ENCODE measurements at places on chromosomes 1 and 21. TPM values are rescaled to one million over a fixed set of nuclear protein-coding genes. Genes with fewer than 3 reads are reported as not detected.

DNA sequence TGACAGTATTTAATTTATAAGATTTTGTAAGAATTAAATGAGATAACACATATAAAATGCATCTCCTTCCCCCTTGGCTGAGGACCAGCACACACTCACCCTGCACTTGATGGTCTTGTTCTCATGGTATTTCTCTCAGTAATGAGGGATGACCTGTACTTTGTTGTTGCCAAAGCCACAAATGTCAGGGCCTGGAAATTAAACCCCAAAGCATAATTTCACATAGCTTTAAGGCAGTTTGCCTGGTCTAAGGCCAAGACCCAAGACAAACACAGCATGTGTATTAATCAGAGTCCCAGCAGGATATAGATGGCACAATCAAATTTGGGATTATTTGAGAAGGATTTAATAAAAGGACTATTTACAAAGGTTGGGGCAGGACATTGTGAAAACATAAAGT, 48.6 kb upstream of the EPS15 start:
- H3K4me1 ChIP-seq, result peaks cover 32% of the 10 kb centered on the region
- no peak overlapping the region for H3K4me3 ChIP-seq
- H3K27ac ChIP-seq, result no peak overlapping the region
- no peaks in the 10 kb centered on the region for H3K36me3 ChIP-seq

- H3K4me3 ChIP-seq, result no peak overlapping the region
- no peak overlapping the region for H3K27ac ChIP-seq
- DNase-seq, result no peak
- H3K4me1 ChIP-seq, result peaks cover 4% of the 10 kb centered on the region
Observed at GRCh38 chr21:43743947-43744346, 25.0 kb downstream of the PDXK start.

DNA sequence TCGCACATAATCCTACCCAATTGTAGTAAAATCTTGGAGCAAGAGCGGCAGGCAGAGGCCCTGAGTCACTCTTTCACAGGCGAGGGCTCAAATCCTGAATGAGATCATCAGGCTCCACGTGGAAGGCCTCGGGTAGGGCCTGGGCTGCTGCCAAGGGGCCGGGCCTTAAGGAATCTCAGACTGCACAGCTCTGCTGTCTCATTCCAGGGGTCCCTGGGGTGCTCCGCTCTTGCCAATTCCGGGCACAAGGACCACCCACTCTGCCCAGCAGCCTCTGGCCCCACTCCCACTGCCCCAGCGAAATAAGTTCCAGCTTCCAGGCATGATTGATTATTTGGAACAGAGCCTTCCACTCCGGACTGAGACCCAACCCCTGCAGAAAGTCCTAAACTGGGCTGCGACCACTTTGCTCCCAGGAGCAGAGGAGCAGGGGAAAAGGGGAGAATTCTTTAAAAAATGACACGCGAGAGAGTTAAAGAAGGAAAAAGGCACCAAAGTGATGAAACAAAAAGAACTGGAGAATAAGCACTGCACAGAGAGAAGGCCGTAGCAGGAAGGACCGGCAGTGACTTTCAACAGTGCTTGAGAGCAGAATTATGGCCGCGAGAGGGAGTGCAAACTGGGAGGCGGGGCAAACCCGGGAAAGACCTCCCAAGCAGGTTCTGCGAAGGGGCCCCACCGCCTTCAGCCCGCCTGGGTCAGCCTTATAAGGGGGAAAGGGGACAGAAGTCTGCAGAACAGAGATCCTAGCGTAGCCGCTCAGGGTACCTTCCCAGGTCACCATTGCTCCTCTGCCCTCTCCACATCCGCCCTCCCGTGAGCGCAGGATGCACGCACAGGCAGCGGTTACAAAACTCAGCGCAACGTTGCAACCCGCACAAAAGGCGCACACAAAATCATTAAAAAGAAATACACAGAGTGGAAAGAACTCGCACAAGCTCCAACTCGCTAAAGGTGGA, 2.0 kb downstream of the ADAMTS1 start:
- peak overlapping the region; percentile 49 for H3K4me3 ChIP-seq
- no peaks in the 10 kb centered on the region for H3K36me3 ChIP-seq
- H3K4me1 ChIP-seq, result peaks cover 28% of the 10 kb centered on the region

DNA sequence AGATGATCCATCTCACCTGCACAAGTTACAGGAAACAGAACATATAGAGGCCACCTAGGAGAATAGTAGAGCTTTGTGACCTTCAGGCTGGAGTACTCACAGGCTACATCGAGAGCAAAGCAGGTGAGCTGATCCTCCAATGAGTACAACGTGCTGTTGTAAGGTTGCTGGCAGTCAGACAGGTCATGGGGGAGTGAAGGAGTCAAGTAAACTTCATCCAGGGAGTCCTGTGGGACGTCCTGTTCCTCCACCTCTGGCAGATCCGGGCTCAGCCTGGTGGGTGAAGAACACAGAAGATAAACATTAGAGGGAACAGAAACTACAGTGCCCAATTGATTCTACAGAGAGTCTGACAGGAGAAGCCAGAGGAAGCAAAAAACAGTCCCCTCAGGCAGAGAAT, 62.5 kb downstream of the PRKAB2 start:
- H3K4me3 ChIP-seq, result no peak overlapping the region
- H3K27me3 ChIP-seq, result peaks cover 9% of the 10 kb centered on the region
- no peaks in the 10 kb centered on the region for H3K36me3 ChIP-seq
- DNase-seq, result no peak
- H3K27ac ChIP-seq, result no peak overlapping the region

DNA sequence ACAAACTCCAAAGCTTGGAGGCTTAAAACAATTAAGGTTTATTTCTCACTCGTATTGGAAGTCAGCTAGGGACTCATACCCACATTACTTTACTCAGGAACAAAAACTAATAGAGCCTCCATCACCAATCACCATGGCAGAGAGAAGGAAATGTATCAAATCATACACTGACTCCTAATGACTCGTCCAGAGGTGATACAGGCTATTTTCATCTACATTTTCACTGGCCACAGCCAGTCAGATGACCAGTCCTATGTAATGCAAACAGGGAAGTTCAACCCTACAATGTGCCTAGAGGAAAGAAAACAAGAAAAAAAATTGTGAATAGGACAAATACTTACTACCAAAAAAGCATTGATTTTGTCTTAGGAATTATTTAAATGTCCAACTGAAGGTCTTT, 110.3 kb downstream of the SEC16B start:
- no peaks in the 10 kb centered on the region for H3K36me3 ChIP-seq
- no peaks in the 10 kb centered on the region for H3K27me3 ChIP-seq
- H3K4me1 ChIP-seq, result no peaks in the 10 kb centered on the region

DNA sequence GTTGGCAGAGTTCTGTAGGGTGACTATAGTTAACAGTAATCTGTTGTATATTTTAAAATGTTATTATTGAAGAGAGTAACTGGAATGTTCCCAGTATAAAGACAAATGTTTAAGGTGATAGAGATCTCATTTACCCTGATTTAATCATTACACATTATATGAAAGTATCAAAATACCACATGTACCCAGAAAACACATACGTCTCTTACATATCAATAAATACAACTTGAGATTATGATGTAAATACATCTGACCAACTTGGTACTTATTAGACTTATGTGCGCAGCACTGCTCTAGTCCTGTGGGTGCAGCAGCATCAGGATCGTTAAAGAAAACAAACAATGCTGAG, 670 bp upstream of the PARK7 start:
- H3K27ac ChIP-seq, result peak overlapping the region; percentile 94
- H3K4me3 ChIP-seq, result peak overlapping the region; percentile 93
- no peaks in the 10 kb centered on the region for H3K27me3 ChIP-seq
- H3K36me3 ChIP-seq, result peaks cover 36% of the 10 kb centered on the region

GRCh38 chr21:39688010-39688409, 57.0 kb upstream of the IGSF5 start:
- H3K4me1 ChIP-seq, result no peaks in the 10 kb centered on the region
- H3K27ac ChIP-seq, result no peak overlapping the region
- H3K4me3 ChIP-seq, result no peak overlapping the region
- H3K27me3 ChIP-seq, result no peaks in the 10 kb centered on the region
- no peak for DNase-seq

GRCh38 chr1:151443846-151444782, 15.2 kb downstream of the POGZ start:
- H3K4me1 ChIP-seq, result peaks cover 53% of the 10 kb centered on the region
- no peak overlapping the region for H3K27ac ChIP-seq
- no peak overlapping the region for H3K4me3 ChIP-seq
- H3K27me3 ChIP-seq, result no peaks in the 10 kb centered on the region

DNA sequence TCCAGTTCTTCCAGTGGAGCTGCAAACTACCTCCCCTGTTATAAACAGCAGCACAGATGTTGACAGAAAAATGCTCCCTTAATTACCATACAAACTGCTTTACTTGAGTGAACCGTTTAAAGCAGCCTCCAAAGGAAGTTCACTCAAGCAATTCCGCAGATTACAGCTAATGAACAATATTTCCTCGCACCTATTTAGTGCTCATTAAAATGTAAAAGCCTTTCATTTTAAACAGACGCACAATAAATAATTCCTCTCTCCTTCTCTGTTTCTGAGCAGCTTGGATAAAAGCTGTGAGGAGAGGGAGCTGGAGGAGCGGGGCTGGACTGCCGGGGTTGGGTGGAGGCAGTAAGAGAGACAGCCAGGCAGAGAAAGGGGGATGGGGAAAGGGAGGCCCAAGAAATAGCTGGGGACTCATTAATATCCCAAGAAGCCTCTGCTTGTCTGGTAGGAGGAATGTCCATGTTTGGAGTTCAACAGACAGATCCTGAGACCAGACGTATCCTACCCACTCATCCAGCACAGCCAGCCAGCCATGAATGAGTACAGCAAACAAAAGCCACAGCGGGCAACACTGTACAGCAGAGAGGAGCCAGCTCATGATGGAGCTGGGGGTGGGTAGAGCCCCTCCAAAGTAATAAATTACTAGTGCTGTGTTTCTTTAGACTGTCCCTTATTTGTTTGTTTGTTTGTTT, 227.7 kb downstream of the GPATCH2 start:
- no peaks in the 10 kb centered on the region for H3K36me3 ChIP-seq
- no peaks in the 10 kb centered on the region for H3K4me1 ChIP-seq
- no peaks in the 10 kb centered on the region for H3K27me3 ChIP-seq
- H3K27ac ChIP-seq, result no peak overlapping the region

DNA sequence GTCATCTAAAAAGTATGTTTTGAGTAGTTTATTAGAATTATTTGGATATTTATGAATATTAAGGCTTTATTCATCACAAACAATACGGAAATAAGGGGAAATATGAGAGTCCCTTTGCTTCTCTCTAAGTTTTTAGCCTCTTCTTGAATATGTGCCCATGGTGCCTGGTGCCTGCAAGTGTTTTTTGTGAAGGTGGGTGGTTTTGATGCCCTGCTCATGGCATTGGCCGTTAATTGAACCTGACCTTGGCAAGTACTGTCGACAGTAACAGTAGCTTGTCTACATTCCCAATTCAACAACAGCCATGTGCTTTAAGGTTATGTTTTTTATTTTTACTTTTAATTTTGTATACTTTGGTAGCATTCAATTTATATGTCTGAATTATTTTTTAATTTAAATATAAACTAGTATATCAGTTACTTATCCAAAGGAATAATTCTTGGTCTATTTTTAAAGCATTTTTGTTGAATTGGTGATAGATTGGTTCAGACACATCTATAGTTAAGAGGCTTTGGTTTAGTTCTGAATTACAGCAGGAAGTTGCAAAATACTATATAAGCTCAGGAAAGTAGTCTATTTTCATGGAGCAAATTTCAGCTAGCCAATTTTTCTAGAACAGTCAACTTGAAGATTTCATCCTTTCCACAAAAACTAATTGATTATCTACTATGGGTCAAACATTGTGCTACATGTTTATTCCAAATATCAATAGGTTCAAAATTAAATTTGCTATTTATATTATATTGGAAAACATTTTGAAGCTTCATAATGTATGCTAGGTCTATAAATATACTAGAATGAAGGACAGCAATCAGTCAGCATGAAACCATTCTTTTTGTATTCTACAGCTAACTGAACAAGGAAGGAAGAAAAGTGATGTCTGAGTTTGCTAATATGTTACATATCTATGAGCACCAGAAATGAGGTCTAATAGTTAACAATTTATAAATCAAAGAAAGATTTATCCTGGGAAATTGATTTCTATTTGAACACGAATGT, 184.4 kb downstream of the MRPL39 start:
- DNase-seq, result no peak
- peak overlapping the region; percentile 76 for H3K27ac ChIP-seq

DNA sequence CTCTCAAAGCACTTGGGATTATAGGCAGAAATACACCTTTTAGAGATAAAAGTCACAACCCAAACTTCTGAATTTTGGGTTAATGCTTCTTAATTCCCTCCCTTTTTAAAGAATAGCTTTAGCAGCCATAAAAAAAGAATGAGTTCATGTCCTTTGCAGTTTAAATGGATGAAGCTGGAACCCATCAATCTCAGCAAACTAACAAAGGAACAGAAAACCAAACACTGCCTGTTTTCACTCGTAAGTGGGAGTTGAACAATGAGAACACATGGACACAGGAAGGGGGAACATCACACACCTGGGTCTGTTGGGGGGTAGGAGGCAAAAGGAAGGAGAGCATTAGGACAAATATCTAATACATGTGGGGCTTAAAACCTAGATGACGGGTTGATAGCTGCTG, 55.8 kb downstream of the SLC27A3 start:
- peaks cover 8% of the 10 kb centered on the region for H3K4me1 ChIP-seq
- H3K36me3 ChIP-seq, result peaks cover 18% of the 10 kb centered on the region
- DNase-seq, result no peak
- H3K4me3 ChIP-seq, result no peak overlapping the region
- no peaks in the 10 kb centered on the region for H3K27me3 ChIP-seq
- no peak overlapping the region for H3K27ac ChIP-seq

DNA sequence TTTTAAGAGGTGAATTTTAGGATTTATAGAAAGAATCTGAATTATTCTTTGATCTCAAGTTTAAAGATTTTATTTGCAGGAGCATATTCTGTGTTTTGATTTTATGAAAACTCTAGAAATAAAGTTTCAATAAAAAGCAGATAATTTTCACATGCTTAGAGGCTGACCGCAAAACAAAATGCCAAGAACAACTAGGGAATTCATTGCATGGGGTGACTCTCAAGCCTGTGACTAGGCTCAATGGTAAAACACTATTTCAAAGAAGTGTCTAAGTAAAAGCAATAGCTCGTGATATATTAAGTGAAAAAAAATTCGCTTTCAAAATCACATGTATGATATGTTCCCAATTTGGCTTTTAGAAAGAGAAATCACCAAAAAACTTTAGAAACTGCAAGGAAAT, 49.6 kb downstream of the RPL5 start:
- H3K27ac ChIP-seq, result no peak overlapping the region
- peaks cover 39% of the 10 kb centered on the region for H3K4me1 ChIP-seq

- no peak for DNase-seq
- no peak overlapping the region for H3K27ac ChIP-seq
- no peak overlapping the region for H3K4me3 ChIP-seq
Observed at GRCh38 chr1:67840449-67840848, 7.2 kb upstream of the GNG12 start.

GRCh38 chr1:39955547-39956539, 898 bp downstream of the MFSD2A start:
- peaks cover 19% of the 10 kb centered on the region for H3K36me3 ChIP-seq
- H3K4me1 ChIP-seq, result peaks cover 27% of the 10 kb centered on the region
- peak overlapping the region; percentile 84 for H3K4me3 ChIP-seq
- no peaks in the 10 kb centered on the region for H3K27me3 ChIP-seq
- H3K27ac ChIP-seq, result peak overlapping the region; percentile 75

KRTAP21-3 gene
- total RNA-seq, result not detected

ALX3 gene
- not detected for total RNA-seq

OR2T33 gene
- not detected for total RNA-seq

MROH9 gene
- total RNA-seq, result not detected

ISG20L2 gene
- 36.8 TPM for total RNA-seq

IL10 gene
- 18.5 TPM for total RNA-seq

FCAMR gene
- total RNA-seq, result not detected

CYP4X1 gene
- not detected for total RNA-seq

DNAI4 gene
- 1.4 TPM for total RNA-seq

SPRR2G gene
- not detected for total RNA-seq

CFAP141 gene
- not detected for total RNA-seq

CDCP2 gene
- not detected for total RNA-seq

SV2A gene
- total RNA-seq, result 9.6 TPM

CSDE1 gene
- total RNA-seq, result 464 TPM
